Fibroblast of upper back skin (primary cell): ENCODE measurements at places on chromosomes 4 and X.

GRCh38 chr4:186169333-186169944 lies 21.9 kb upstream of the CYP4V2 start:
- DNase-seq, result no peak

DNA sequence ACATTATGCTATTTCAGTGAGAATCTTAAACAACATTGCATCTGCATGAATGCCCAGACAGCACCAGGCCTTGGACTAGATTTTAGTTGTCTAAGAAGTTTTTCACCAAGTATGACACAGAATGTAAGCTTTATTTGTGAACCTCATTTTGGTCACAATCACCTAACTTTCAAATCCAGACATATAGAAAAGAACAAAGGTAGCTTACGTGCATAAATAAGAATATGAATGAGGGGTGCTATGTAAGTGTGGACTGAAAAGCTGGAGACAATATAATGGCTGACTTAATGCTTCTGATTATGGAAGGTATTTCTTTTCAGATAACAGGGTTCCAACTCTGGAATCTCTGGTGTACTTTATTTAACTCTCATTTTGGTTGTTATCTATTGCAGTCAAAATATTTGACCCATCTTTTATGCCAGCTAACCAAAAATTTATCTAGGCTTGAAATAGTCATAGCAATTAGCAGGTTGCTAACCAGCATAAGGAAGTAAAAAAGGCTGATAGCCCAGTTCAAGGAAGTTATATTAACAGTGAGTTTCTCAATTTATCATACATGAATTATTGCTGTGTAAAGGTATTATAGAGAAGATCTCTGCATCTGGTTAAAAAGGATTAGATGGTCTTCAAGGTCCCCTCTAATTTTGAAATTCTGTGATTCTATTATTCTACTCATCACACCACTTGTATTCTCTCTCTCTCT lies 36.5 kb downstream of the SLC7A11 start:
- DNase-seq, result no peak

DNA sequence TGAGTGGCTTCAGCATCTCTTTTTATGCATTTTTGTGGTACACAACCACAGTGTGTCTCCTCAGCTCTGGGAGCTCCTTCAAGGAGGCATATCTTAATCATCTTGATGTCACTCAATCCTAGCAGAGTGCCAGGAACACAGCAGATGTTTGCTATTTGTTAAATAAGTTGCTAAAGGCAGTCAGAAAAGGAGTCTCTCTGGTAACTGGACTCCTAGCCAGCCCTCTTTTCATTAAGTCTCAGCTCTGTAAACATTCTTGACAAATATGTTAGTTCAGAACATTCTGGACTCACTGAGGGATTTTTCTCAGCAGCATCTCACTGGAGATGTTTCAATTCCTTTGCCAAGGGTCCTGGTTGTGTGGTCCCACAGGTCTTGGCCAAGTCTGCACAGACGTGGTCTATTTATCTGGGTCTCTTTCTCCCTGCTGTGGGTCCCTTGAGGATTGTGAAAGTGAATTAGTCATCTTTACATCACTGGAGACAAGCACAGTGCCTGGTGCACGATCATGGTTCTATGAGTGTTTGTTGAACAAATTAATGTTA lies 20.3 kb upstream of the FAM9C start:
- DNase-seq, result peak; percentile 85

DNA sequence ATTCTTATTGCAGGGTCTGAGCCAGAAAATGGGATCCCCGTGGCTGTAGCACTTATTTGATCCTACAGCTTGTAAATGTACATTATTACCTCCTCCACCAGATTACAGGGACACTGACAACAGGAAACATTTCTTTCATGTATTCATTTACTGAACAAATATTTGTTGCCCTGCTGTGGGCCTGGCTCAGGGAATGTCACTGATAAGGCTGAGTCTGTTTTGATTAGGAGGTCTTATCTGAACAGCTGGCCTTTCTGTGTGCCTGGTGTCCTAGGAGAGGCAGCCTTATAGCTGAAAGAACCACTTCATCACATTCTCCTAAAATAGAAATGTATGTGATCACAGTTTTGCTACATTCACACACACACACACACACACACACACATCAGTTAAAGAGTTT lies 45.5 kb upstream of the PROM1 start:
- no peak for DNase-seq

DNA sequence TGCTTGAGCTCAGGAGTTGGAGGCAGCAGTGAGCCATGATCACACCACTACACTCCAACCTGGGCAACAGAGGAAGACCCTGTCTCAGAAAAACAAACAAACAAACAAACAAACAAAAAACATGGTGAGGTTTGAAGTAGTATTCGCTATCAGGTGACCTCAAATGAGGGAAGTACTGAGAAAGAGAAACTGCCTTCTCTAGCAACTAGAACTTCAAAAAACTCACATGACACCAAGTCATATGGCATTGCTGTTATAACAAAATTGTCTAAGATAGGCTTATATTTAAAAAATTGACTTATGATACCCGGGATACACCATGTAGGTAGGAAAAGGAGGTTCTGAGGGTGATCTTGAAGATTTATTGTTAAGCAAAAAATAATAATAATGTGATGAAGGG lies 10.3 kb downstream of the MPP1 start:
- DNase-seq, result no peak

GRCh38 chr4:71194454-71194853 lies 144.4 kb upstream of the SLC4A4 start:
- no peak for DNase-seq

DNA sequence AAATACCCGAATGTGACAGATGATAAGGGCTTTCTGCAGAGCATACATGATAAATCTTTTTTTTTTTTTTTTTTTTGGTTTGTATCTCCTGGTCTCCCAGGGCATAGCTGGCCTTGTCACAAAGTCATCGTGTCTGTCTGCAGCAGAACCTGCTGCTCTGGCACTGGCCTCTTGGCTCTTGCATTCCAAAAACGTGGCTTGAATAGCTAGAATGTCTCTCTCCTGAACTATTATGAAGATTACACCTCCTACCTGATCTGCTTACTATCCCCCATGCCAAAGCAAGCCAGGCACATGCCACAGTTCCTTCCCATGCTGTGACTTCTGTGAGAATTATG lies 50.4 kb upstream of the SCRG1 start:
- no peak for DNase-seq

DNA sequence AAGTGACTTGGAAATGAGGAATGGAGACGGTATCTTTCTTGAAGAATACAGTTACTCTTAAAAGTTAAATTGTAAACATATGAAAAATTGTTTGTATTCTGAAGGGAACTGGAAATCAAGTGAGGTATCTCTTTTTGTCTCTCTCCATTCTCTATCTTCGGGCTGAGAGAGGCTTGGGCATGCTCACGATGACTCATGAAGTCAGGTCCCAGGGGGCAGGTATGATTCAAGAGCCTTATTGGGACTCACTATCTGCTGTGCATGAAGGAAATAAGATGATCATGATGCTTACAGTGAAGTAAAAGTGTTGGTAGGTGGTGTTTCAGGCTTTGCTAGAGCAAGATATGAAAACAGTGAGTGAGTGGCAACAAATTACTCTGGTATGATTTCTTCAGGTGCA lies 200.4 kb upstream of the PITX2 start:
- peak; percentile 77 for DNase-seq

DNA sequence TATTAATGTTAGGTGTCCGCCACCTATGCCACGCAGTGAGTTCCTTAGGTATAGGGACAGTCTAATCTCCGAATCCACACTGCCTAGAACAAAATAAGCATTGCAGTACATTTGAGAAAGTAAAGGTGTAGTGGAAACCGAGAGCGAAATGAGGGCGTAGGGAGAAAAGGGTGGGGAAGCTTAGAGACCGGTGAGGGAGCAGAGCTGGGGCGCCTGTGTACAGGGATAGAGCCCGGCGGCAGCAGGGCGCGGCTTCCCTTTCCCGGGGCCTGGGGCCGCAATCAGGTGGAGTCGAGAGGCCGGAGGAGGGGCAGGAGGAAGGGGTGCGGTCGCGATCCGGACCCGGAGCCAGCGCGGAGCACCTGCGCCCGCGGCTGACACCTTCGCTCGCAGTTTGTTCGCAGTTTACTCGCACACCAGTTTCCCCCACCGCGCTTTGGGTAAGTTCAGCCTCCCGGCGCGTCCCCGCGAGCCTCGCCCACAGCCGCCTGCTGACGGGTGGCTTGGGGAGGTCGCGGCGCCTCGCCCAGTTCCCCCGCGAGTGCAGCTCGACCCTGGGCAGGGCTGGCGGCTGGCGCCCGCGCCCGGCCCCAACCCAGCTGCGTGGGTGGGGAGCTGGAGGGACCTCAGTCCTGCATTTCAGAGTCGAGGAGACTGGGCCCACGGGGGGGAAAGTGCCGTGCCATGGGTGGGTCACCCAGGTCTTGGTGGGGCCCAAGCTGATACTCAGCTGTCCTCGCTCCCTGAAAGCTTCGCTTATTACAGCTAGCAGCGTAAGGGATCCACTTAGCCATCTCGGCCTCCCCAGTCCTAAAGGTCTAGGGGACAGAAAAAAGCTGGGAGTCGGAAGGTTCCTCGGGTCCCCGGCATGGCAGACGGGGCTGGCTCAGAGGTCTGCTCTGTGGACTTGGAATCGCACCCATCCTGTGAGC lies at the start of gene ANXA3:
Gene ANXA3 (plus strand): TSS at position 351 of the 932 bp plus-strand sequence. CDS start 2,704 bp downstream, outside the sequence.
- DNase-seq, result no peak

DNA sequence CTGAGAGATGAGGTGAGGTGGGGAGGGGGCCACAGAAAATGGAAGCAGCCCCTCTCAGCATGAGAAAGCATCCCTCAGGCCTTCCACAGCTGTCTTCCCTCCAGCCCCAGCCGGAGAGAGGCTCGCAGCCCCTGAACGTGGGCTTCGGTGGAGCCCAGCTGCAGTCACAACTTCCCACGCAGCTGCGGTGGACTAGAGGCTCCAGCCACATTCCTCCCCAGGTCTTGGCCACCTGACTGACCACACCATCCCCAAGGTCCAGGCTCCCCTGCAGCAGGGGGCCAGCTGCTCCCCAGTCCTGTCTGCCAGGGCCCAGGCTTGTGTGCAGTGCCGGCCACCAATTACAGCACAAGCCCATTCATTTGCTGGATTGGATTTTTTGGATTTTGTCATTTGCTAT lies 212.3 kb upstream of the BCOR start:
- peak; percentile 25 for DNase-seq

DNA sequence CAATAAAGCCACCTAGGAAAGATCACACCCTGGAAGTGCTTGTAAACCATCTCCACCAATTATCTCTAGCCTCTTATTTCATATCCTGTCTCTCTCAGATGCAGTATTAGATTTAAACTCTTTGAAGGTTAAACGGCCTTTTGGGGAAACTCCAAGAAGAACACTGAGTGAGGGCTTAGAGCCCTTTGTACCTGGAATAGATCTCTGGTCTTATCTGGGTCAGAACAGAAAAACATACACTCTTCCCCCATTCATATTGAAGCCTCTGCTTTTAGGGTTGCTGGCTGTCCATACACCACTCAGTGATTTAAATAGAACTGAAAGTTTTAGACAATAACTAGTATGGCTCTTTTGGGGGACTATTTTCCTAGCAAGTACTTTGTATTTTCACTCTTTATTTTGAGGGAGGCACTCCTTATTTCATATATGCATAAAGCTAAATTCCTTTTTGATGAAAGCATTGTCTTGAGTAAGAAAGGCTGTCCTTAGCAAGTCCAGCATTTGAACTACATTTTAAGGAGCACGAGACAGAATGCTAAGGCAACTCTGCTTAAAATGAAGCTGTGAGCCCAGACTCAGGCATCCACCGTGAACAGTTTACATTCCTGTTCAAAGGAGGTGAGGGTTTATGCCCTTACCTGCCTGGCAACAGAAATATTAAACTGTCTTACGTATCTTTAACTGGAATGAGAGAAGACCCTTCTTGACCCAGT lies 17.4 kb downstream of the YY2 start:
- DNase-seq, result no peak

DNA sequence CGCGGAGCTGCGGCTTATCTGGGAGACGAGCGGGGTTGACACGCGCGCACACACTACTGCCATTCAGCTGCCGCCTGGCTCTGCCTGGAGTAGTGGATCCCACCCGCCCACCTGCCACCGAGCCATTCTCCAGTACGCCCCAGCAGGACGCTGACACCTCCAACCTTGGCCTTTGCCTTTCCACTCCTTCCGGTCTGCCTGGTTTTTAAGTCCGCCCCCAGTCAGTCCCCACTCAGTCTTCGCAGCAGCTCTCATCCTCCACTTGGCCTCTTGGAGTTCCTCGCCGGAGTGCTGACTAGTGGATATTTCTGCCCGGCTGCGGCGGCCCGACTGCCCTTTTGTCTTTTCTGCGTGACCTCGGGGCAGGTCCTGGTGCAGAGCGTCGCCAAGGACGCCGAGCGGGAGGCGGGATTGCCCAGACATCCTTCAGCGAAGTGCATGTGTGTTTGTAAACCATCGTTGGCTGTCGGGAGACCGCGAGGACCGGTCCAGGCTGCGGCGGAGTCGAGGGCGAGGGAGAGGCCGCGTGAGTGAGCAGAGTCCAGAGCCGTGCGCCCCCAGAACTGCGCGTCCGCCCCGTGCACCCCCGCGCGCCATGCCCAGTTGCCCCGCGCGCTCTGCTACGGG lies 1.1 kb downstream of the SLIT2 start:
- no peak for DNase-seq

DNA sequence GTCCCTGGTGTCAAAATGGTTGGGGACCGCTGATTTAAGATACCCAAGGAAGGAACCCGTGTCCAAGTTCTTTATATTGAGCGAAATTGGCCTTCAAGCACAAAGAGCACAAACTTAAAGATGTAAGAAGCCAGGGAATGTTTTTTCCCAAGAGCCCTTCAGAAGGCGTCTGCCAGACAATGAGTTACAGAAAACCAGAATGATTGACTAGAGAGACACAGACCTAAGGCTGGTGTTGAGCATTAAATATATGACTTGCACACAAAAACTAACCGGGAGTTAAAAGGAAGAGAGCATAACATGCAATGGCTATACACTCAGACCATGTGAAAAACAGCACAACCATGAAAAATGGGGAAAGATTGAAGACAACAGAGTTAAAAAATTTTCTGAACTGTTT lies 157.5 kb upstream of the FAM9B start:
- DNase-seq, result no peak

- DNase-seq, result no peak
Observed at GRCh38 chr4:184470785-184471110, 3.6 kb downstream of the IRF2 start.

GRCh38 chrX:70834589-70834988 lies 73.9 kb downstream of the TEX11 start:
- no peak for DNase-seq

GRCh38 chrX:108947205-108947604 lies 210.8 kb upstream of the IRS4 start:
- no peak for DNase-seq

- no peak for DNase-seq
Observed at GRCh38 chr4:172480471-172480870, 667.3 kb downstream of the GALNTL6 start.

- DNase-seq, result no peak
Observed at GRCh38 chrX:37608156-37608555, 36.7 kb downstream of the LANCL3 start.
